Effector memory CD4-positive, alpha-beta T cell (primary cell): ENCODE measurements at places on chromosomes 11 and 22.

DNA sequence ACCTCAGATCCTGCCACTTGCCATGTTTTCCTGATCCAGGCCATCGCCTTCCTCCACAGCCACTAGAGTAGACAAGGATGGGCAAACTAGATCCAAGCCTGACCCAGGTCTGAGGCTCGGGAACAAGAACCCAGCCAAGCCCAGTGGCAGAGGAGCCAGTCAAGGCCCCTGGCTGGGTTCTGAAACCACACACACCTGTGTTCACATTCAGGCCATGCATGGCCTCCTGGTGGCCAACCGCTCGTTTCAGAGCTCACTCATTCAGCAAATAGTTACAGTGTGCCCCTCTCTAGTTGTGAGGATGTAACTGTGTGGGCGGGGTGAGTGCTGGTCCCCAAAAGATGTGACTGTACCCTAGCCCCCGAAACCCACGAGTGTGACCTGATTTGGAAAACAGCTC, 337.6 kb downstream of the CTTN start:
- DNase-seq, result no peak
- no peak overlapping the region for H3K27ac ChIP-seq
- no peaks in the 10 kb centered on the region for H3K4me1 ChIP-seq
- no peak overlapping the region for H3K4me3 ChIP-seq

DNA sequence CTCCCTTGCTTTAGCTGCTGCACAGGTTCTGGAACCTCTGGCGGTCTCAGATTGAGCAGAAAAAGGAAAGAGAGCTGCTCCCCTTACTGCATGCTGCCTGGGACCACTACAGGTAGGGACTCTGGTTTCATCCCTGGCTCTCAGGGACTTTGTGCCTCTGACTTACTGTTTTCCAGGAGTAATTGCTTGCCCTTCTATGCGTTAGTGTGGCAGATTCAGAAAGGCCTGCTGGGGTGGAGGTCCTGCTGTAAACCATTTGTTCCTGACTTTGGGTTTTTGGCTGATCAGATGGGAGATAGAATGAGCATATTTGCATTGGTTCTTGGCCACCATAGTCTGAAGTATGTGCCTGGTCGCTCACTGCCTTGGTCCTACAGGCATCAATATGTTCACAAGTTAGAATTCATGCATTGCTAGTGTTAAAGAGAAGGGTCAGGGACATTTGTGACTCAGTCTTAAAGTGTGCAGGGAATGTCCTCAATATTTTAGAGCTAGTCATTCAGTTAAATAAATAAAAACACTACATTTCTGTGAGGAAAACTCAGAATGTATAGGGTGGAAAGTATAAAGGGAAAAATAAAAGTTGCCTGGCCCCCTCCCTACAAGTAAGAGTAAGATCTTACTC, 78.0 kb downstream of the PISD start:
- peaks cover 25% of the 10 kb centered on the region for H3K36me3 ChIP-seq
- H3K4me3 ChIP-seq, result no peak overlapping the region
- H3K27ac ChIP-seq, result no peak overlapping the region
- peaks cover 8% of the 10 kb centered on the region for H3K4me1 ChIP-seq
- DNase-seq, result no peak

DNA sequence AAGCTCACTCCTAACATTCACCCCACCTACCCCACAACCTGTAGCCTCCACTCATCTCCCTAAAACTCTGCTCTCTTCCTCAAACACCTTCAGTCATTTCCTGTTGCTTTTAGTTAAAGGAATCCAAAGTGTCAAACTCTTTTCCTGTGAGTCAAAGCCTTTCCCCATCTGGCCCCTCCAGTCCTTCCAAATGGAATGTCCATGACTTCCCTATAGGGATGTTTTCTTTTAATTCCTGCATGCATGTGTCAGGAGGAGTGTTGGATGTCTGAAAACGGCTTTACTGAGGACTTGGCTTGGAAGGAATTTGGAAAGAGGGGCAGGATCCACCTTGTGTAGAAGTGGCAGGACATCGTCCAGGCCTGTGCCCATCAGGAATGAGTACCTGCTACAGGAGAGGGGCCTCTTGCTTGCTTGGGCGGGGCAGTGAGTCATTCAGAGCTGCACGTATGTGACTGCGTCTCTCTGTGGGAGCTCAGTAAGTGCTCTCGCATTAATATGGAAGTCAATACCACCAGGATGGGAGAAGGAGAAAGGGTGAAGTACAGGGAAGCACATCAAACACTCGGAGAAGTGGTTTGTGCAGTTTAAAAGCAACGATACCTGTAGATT, 491.9 kb downstream of the OPCML start:
- no peak overlapping the region for H3K27ac ChIP-seq
- no peak overlapping the region for H3K4me3 ChIP-seq
- H3K36me3 ChIP-seq, result no peaks in the 10 kb centered on the region

GRCh38 chr11:61921446-61921845, 4.1 kb upstream of the RAB3IL1 start:
- DNase-seq, result no peak
- H3K36me3 ChIP-seq, result no peaks in the 10 kb centered on the region

DNA sequence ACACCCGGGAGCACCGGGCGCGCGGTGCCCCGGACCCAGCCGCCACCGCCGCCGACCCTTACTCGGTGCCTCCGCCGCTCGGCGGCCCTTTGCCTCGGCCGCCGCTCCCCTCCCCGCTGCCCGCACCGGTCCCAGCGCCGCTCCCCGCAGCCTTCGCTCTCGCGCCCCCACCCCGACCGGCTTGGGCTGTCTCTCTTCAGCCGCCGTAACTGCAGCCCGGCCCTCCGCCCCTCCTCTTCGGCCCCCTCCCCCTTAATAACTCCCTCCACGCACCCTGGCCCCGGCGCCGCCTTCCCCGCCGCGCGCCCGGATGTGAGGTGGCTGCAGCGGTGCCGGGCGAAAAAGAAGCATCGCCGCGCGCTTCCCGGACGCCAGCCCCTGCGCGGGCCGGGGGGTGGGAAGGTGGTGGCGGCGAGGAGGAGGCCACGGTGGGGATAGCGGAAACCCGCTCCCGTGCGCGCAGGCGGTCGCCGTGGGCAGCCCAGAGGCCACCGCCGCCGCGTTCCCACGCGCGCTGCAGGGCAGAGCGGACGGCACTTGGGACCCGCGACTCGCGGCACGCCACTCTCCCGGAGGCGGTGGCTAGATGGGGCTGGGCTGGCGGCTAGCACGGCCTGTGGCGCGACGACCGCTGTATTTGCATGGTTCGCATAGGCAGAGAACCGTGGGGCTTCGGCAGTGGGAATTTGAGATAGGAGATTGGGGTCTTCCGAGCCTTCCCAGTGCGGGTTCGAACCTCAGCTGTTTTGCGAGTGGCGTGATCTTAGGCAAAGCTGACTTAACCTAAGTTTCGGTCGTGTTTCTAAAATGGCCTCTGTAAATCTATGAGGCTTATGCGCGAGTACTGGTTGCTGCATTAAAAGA, at the start of gene EIF4ENIF1:
Gene EIF4ENIF1, minus strand, starts transcription at position 211 of the 864 bp plus-strand sequence. CDS start 1,124 bp downstream, outside the sequence.
- no peaks in the 10 kb centered on the region for H3K36me3 ChIP-seq
- H3K27ac ChIP-seq, result peak within 1 kb of the TSS; percentile 90
- peaks cover 22% of the 10 kb centered on the region for H3K4me1 ChIP-seq
- peak within 1 kb of the TSS; percentile 85 for H3K4me3 ChIP-seq

DNA sequence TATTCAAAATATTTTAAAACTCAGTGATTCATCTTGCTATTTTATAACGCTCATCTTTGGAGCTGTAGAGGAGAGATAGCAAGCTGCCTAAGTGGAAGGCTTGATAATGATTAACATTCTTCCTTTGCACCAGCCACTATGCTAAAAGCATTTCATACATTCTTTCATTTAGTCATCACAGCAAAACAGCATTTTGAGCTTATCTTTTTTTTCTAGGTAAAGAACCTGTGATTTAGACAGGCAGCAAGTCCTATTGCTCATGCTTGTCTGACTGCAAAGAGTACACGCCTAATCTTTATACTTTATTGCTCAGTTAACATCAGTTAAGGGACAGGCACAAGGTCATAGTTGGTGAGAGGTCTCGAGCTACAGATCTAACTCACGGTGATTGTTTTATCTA, 713.1 kb upstream of the ARHGAP42 start:
- no peak overlapping the region for H3K27ac ChIP-seq
- H3K4me1 ChIP-seq, result no peaks in the 10 kb centered on the region
- H3K36me3 ChIP-seq, result no peaks in the 10 kb centered on the region
- H3K4me3 ChIP-seq, result no peak overlapping the region
- no peaks in the 10 kb centered on the region for H3K27me3 ChIP-seq

DNA sequence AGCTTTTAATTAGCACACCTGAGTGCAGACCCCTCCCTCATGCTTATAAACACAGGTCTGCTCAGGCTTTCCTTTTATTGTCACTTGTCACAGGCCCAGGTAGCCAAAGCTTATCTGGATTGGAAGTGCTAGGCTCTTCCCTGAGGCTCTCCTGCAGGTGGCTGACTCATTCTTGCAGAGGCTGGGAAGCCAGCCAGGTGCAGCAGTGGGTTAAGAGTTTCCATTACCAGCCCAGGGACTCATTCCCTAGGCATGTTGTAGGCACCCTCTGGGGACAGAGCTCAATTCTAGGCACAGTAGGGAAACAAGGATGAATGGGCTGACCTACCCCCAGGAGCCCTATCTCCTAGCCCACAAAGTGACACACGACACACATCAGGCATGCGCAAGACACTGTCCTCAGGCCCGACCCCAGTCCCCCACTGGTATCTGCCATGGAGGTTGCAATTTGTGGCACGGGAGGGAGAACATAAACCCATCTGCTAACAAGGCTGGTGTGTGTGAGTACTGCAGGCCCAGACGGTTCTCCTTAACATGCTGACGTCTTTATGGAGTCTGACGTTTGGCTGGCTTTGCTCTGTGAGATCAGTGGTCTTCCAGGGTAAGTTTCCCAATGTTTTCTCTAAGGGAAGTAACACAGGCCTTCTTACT, 94.2 kb downstream of the ABTB2 start:
- no peaks in the 10 kb centered on the region for H3K36me3 ChIP-seq
- no peaks in the 10 kb centered on the region for H3K27me3 ChIP-seq
- no peaks in the 10 kb centered on the region for H3K4me1 ChIP-seq

GRCh38 chr11:13126430-13126829, 117.3 kb downstream of the RASSF10 start:
- H3K36me3 ChIP-seq, result no peaks in the 10 kb centered on the region
- no peaks in the 10 kb centered on the region for H3K4me1 ChIP-seq
- H3K4me3 ChIP-seq, result no peak overlapping the region
- H3K27ac ChIP-seq, result no peak overlapping the region

DNA sequence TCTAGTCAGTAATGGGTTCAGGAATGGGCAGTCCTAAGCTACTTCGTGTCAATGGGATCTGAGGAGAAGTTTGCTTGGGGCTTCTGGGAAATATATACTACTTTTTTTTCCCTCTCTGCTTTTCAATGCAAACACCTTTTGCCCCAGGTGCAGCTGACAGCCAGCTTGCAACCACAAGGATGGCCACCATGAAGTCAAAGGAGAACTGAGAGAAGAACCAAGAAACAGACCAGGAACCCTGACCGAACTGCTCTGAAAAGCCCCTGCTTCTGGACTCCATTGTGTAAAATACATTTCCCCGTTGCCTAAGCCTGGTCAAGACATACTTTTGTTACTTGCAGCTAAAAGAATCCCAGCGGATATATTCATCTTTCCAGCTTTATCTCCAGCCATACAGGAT, 20.1 kb upstream of the CD44 start:
- peaks cover 16% of the 10 kb centered on the region for H3K4me1 ChIP-seq
- no peak overlapping the region for H3K27ac ChIP-seq
- DNase-seq, result no peak
- H3K27me3 ChIP-seq, result no peaks in the 10 kb centered on the region
- no peak overlapping the region for H3K4me3 ChIP-seq

- no peaks in the 10 kb centered on the region for H3K36me3 ChIP-seq
- no peak overlapping the region for H3K4me3 ChIP-seq
- DNase-seq, result no peak
- no peaks in the 10 kb centered on the region for H3K27me3 ChIP-seq
- H3K4me1 ChIP-seq, result no peaks in the 10 kb centered on the region
These were observed 47.9 kb upstream of the FLI1 start for GRCh38 chr11:128645968-128646367.

GRCh38 chr22:21623648-21623970, 6.2 kb downstream of the YDJC start:
- H3K27me3 ChIP-seq, result no peaks in the 10 kb centered on the region
- peaks cover 15% of the 10 kb centered on the region for H3K4me1 ChIP-seq
- no peak overlapping the region for H3K27ac ChIP-seq
- no peak for DNase-seq
- peaks cover 50% of the 10 kb centered on the region for H3K36me3 ChIP-seq
- H3K4me3 ChIP-seq, result no peak overlapping the region

DNA sequence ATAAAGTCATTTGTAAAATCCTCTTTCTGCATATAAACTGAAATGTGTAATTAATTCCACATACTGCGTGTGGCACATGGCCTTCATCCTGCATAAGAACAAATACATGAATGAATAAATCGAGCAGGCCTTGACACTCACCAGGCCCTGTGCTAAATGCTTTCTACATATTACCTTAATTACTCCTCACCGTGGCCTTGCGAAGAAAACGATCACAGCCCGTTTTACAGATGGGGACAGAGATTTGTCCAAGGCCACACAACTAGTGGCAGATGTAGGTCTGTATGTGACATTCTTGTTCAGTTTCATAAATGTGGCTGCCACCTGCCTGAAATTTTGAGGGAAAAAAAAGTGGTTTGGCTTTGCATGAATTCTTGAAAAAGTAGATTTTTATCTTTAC, 5.8 kb upstream of the CCND1 start:
- H3K27ac ChIP-seq, result no peak overlapping the region
- no peak overlapping the region for H3K4me3 ChIP-seq
- DNase-seq, result no peak
- peaks cover 39% of the 10 kb centered on the region for H3K27me3 ChIP-seq
- peaks cover 35% of the 10 kb centered on the region for H3K4me1 ChIP-seq
- no peaks in the 10 kb centered on the region for H3K36me3 ChIP-seq

DNA sequence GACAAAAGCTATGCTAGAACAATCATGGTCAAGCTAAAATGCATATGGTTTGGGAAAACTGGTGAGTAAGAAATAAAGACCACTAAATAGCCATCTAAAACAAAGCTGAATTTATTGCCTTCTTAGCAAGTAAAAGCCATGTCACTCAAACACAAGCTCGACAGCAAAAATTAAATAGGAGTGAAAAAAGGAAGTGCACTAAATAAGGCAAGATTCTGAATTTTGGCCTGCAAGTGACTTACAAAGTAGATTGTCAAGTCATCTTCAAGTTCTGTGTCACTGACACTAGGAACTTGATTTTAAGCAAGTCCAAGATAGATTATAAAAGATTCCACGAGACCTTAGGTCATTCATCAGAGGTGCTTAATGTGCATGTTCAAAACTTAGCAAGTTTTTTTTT, 27.4 kb downstream of the TUG1 start:
- no peaks in the 10 kb centered on the region for H3K36me3 ChIP-seq
- H3K27ac ChIP-seq, result no peak overlapping the region
- H3K4me1 ChIP-seq, result no peaks in the 10 kb centered on the region
- H3K27me3 ChIP-seq, result no peaks in the 10 kb centered on the region
- H3K4me3 ChIP-seq, result no peak overlapping the region

DNA sequence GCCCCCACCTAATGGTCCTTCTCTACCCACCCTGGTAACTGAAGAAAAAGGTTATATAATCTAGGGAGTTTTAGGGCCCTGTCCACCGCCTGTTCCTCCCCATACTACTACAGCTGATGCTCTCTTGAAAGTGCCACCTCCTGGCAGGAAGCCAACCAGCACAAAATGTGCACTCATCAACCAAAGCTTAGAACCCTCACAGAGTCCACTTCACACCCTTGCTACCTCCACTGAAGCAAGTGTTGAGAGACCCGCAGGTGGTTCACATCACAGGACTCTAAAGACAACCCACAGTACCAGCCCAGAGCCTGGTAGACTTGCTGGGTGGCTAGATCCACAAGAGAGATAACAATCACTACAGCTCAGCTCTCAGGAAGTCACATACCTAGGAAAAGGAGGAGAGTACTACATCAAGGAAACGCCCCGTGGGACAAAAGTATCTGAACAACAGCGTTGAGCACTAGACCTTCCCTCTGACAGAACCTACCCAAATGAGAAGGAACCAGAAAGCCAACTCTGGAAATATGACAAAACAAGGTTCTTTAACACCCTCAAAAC, 17.5 kb upstream of the OR10W1 start:
- no peak overlapping the region for H3K27ac ChIP-seq
- no peaks in the 10 kb centered on the region for H3K27me3 ChIP-seq
- no peaks in the 10 kb centered on the region for H3K36me3 ChIP-seq
- no peaks in the 10 kb centered on the region for H3K4me1 ChIP-seq
- DNase-seq, result no peak
